ENCODE measurements at places on chromosomes 13 and 19.
A peak's percentile ranks its signal among the peaks of the same experiment; 100 is the strongest.

- no peak for DNase-seq
Observed at GRCh38 chr13:75656425-75656989, 20.4 kb downstream of the LMO7 start.

DNA sequence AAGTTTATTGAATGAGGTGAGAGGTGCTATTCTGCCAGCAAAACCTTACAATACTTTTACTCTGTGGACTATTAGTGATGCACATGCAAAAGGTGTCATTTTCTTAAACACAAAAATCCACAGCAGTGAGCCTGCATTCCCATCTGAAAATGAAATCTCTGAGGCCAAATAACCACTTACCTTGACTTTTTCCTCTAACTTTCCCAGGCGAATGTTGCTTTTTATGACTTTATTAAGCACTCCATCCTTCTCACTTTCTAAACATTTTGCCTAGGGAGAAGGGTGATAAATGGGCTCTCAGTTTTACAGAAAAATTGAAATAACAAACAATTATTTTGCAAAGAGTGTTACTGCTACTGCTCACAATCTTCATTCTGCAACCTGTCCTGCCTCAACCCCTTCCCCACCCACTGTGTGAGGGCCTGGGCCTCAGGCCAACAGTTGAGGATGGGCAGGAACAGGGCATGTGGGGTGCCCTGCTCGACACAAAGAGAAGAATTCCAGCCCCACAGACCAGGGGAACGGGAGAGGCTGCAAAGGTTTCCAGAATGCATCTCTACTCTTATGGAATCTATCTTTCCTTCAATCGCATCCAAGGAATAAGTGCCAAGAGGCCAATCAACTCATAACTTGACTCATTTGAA lies 18.1 kb upstream of the SLC7A9 start:
- DNase-seq: no peak

DNA sequence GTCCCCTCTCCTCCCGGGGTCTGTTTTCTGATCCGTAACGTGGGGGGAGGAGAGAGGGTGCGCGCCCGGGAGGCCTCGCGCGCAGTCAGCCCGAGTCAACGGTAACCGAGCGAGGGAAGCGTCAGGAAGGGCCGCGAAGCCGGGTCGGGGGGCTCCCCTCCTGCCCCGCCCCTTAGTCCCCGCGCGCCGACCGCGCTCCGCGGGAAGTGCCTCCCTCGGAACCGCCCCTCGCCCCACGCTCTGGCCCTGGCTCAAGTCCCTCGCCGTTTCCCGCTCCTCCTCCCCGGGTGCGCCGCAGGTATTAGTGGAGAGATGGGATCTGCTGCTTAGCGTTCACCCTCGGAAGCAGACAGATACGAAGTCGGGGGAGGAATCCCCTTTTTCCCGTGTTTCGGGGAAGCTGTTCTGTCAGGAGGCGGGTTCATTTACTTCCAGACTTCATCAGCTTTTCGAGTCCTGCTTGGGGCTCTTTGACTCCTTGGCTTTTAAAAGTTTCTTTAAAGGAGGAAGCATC lies 770 bp downstream of the HNRNPM start:
- DNase-seq: no peak

- no peak for DNase-seq
Observed at GRCh38 chr19:49793561-49793840, 19.6 kb downstream of the FUZ start.

- peak; percentile 53 for DNase-seq
Observed at GRCh38 chr13:91574766-91575165, 176.3 kb downstream of the GPC5 start.

DNA sequence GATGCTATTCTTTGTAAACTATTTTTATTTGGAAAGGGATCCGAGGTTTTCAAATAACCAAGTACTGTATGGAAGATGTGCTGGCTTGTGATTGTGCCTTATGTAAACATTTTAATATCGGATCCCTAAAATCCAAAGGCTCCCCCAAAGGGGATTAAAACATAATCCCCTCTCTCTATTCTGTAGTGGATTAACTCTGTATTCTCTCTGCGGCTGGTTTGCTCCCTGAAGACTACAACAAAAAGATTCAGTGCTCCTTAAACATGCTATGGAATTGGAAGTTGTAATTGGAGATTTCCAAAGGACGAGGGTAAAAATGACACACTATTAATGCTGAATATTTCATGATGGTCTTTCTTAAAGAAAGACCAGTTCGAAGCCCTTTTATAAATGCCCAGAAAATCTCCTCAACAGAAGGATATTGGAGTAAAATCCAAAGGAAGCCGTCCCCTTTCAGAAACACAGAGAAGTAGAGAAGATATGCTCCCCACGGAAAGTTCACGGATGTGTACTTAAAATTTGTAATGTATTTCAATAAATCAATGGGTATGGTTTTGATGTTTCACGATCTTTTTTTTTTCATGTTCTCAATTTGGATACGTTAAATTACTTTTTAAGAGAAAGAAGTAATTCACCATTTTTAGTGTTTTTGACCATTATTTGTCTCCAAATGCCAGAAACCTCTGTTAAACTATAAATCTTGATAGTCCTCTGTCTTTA lies 6.5 kb downstream of the MAB21L1 start:
- DNase-seq: no peak

Measured in astrocyte of the cerebellum (primary cell).